ENCODE measurements at places on chromosomes 7 and 10.

GRCh38 chr10:60534761-60535389 is 145.2 kb upstream of the ANK3 start:
- DNase-seq = no peak

DNA sequence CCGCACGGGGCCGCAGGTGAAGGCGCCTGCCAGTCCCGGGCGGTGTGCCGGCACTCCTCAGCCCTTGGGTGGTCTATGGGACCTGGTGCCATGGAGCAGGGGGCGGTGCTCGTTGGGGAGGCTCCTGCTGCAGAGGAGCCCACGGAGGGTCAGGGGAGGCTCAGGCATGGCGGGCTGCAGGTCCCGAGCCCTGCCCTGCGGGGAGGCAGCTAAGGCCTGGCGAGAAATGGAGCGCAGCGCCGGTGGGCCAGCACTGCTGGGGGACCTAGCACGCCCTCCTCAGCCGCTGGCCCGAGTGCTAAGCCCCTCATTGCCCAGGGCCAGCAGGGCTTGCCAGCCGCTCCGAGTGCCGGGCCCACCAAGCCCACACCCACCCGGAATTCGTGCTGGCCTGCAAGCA is 18.9 kb downstream of the AKR1E2 start:
- no peak for DNase-seq

DNA sequence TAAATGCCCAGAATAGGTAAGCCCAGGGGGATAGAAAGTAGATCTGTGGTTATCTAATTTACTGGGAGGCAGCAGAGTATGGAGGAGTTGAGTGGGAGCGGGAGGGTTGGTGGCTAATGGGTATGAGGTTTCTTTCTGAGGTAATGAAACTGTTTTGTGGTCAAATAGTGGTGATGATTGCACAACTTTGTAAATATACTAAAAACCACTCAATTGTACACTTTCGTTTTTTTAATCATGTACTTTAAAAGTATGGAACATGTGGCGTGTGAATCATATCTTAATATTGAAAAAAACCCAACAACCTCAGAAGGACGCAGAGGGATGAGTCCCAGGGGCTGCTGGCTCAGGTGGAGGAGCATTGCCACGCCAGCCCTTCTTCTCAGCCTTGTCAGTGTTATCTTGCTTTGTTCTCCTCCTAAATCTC is 118.1 kb downstream of the WDR11 start:
- DNase-seq = no peak

- DNase-seq = no peak
Observed at GRCh38 chr10:112232670-112233069, 49.1 kb upstream of the GPAM start.

- no peak for DNase-seq
Observed at GRCh38 chr7:153518201-153518984, 533.8 kb upstream of the DPP6 start.

DNA sequence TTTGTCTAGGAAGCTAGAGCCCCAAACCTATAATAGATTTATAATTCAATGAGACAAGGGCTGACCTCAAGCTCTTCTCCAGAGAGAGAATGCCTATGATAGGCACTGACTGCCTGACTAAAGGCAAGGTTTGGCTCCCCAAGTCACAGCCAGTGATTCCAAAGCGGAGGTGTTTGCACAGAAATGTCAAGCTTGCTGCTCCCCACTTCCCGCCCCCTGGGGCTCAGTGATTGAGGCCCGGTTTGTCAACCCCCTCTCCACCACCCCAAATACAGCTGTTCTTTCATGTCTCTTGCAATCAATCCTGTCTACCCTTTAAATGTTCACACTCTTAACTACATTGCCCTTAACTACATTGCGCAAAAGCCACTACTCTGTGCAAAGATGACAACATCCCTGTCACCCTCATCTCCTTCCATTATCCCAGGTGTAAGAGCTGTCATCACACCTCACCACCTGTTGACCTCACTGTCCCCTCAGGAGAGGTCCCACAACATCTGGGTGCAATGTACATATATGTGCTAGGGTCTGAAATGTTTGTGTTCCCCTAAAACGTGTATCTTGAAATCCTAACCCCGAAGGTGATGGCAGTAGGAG is 58.0 kb downstream of the NUDCD3 start:
- DNase-seq = no peak

- no peak for DNase-seq
Observed at GRCh38 chr7:76278540-76278939, 23.9 kb upstream of the HSPB1 start.

DNA sequence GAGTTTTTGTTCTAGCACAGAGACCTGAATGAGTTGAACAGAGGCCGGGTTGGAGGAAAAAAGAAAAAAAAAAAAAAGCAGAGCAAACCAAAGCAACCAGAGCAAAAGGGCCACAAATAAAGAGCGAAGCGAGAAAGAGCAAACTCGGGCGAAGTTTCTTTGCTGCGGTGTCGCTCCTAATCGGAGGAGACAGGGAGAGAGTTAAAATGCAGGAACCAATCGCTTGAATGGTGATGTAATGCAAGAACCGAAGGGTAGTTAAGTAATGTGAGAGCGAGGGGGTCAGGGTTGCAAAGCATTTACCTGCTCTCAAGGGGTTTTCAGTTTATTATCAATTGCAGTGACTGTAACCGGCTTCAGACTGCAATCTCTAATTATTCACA is 271.7 kb downstream of the TRIL start:
- DNase-seq = no peak

DNA sequence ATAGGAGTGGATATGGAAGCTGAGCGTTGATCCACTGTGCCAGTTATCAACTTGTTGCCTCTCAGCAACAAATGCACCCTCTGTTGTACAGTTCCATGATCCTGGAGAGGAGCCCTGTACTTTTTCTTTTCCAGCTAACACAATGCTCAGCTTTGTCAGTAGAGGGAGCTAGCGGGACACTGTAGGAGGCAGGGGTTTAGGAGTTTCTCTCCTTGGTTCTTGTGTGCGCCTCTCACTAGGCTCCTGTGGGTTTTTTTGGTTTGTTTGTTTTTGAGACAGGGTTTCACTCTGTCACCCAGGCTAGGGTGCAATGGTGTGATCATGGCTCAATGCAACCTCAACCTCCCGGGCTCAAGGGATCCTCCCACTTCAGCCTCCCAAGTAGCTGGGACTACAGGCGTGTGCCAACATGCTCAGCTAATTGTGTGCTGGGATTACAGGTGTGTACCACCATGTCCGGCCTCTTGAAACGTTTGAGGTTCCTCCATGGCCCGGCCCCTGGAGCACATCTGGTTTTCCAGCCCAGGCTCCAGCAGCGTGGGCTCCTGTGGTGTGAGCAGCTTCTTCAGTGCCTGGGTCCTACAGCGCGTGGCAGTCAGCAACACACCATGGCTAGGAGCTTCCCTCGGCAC is 12.0 kb upstream of the MARVELD1 start:
- DNase-seq = peak; percentile 52

DNA sequence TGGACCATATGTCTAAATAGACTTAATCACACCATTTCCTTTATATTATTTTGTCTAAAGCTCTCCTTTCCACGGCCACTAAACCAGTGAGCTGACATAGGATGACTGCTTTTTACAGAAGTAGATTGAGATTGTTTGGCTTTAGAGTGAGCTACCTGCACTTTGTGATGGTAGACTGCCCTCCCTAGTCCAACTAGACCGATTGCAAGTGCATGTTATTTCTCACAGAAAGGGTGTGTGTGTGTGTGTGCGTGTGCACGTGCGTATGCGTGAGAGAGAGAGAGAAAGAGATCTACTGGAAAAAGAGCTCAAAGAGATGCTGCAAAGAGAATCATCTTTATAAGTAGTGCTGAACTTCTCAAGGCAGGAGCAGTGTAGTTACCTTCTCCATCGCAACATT is 60.7 kb downstream of the VCL start:
- DNase-seq = peak; percentile 7

DNA sequence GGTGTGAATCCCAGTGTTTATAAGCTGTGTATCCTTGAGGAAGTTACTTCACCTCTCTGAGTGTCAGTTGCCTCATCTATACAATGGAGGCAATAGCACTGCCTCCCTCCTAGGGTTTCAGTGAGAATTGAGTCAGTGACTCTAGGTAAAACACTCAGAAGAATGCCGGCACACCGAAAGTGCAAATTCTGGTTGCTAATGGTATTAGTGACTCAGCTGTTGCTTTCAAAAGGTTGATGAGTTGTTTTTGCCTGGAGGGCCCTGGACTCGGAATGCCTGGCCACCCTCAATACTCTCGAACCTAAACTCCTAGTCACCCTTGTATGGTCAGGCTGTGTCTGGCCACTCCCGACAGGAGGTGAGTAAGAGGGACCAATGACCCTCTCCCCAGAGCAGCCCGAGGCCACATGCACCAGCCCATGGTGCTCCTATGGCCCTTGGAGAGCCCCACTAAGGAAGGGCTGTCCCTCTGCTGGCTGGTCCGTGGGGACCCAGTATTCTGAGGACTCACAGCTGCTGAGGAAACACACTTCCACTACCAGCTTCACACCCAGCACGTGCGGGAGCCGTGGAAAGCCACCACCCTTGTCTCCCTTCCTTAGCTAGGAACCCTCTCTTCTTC is 60.2 kb downstream of the CALML3 start:
- no peak for DNase-seq

- DNase-seq = no peak
Observed at GRCh38 chr7:102167254-102167653, 119.4 kb upstream of the SH2B2 start.

- DNase-seq = no peak
Observed at GRCh38 chr7:130908345-130909160, 174.5 kb upstream of the KLF14 start.

- no peak for DNase-seq
Observed at GRCh38 chr10:3672220-3672619, 112.8 kb downstream of the KLF6 start.

GRCh38 chr7:39757604-39758003 is 134.2 kb downstream of the RALA start:
- DNase-seq = no peak

- DNase-seq = no peak
Observed at GRCh38 chr7:90180011-90180585, 25.8 kb downstream of the STEAP1 start.

GRCh38 chr10:12406764-12407400 is 57.5 kb downstream of the CAMK1D start:
- no peak for DNase-seq

- no peak for DNase-seq
Observed at GRCh38 chr10:123373591-123373990, 219.4 kb downstream of the BUB3 start.

- no peak for DNase-seq
Observed at GRCh38 chr10:11927746-11928145, 104.6 kb downstream of the PROSER2 start.

GRCh38 chr10:122282909-122283308 is 11.8 kb downstream of the BTBD16 start:
- DNase-seq = no peak

DNA sequence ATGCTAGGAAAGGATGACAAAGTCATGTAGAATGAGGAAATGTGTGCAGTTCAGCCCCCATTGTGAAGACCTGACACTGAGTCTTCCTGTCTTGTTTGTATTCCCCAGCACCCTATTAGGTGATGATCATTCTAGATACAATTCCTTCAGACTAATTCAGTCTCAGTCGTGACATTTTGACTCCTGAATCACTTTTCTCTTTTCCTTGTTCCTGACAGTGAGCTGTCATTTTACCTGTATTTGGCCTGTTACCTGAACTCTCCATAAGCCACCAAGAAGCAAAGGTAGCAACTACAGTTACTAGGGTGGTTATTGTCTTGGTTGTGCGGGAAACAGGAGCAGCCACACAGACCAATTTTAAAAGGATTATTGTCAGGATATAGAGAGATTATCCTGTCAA is 111.4 kb upstream of the TAC1 start:
- no peak for DNase-seq

- DNase-seq = no peak
Observed at GRCh38 chr10:59366290-59366689, 3.9 kb upstream of the FAM13C start.

DNA sequence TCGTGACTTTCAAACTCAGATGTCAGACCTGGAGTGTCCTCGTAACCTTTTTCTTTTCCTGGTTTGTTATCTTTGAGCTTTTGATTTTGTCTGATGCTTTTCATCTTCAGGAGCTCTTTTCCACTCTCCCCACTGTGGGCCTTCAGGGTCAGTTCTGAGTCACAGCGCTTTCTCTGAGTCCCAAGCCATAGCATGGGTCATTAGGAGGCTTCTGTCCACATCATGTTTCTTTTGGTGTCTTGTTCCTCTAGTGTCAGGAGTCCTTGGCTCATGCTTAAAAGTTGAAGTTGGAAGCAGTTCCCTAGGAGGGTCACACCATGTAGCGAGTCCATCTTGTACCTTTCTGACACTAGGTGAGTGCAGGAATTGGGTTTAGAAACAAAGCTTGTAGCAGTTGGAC is 40.3 kb downstream of the DAGLB start:
- no peak for DNase-seq

- no peak for DNase-seq
Observed at GRCh38 chr10:75971402-75972211, 540.2 kb downstream of the LRMDA start.

DNA sequence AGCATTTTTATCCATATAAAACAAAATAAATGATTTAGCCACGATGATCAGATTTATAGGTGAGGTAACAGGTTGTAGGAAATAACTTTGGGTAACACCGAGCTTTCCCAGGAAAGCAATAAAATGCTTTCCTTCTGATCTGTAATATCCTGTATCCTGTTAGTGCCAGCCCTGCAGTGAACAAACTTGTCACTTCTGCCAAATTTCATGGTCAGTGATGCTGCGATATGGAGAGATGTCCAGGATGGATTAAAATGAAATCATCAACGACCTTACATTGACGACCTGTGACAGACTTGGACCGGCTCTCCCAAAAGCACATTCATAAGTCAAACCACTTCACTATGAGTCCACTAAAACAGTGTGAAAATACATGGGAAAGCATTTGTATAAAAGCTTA is 608.0 kb upstream of the NRP1 start:
- DNase-seq = no peak

DNA sequence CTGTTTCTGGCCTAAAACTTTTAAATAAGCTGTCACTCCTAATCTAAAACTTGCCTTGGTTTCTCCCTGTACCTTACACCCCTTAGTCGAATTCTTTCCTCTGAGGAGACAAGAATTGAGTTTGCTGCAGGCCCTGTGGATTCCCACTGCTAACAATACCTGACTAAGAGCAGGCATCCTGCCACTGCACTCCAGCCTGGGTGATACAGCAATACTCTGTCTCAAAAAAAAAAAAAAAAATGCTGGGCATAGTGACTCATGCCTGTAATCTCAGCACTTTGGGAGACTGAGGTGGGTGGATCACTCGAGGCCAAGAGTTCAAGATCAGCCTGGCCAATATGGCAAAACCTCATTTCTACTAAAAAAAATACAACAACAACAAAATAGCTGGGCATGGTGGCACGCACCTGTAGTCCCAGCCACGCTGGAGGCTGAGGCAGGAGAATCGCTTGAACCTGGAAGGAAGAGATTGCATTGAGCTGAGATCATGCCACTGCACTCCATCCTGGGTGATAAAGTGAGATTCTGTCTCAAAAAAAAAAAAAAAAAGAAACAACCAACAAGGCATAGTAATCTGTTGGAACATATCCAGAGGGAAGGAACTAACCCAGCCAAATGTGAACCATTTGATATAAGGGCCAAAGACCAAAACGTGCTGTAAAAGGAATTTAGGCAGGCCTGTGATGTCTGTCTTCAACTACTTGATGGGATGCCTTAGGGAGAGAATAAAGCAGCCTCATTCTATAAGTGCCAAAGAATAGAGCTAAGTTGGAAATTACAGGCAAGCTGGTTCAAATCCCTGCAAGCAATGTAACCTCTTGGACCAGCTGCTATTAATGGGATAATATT is 732.7 kb upstream of the AUTS2 start:
- no peak for DNase-seq

- no peak for DNase-seq
Observed at GRCh38 chr10:93495654-93496321, 624 bp upstream of the CEP55 start.
